ENCODE measurements at places on chromosomes 16 and 17.

- DNase-seq, result peak; percentile 11
Observed at GRCh38 chr17:55576996-55577586, 65.8 kb upstream of the SMIM36 start.

DNA sequence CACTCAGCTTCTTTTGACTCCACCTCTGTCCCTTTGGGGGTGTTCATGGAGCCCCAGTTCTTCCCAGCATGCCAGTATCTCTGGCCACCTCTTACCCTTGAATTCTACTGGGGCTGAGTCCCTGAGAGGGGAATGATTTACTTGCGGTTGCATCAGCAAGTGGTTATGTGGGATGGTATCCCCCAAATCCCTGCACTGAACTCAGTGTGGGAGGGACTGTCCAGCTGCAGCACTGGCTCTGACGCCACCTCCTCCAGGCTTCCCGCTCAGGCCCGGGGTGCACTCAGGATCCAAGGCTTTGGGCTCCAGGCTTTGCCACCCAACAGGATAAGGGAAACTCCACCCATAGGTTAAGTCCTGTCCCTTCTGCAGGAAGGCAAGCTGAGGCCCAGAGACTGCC lies 21.1 kb upstream of the BRD7 start:
- no peak for DNase-seq

DNA sequence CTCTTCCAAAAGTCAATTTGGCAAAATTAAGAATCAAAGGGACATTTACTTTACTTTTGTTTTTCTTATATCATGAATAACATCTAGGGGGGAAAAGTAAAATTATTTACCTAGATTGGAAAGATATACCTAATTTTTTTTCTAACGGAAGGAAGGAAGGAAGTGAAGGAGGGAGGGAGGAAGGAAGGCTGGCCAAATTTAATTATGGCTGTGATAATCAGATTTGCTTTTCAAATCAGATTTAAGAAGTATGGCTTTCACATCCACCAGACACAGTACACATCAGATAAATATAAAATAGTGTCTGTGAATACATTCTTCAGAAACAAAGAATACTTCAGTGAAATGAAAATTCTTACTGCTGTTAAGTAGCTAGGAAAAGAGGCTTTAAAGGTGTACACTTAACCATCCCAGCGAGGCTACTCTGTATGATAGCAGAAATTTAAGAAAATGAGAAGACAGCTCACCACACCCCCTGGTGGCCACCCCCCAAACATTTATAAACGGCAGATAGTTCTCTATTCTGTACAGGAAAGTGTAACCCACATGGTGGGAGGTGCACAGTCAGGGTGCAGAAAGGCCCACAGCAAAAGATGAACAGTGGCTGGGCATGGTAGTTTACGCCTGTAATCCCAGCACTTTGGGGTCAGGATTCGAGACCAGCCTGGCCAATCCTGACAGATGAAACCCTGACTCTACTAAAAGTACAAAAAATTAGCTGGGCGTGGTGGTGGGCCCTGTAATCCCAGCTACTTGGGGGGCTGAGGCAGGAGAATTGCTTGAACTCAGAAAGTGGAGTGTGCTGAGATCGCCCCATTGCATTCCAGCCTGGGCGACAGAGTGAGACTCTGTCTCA lies 150.8 kb downstream of the SSH2 start:
- peak; percentile 70 for DNase-seq

DNA sequence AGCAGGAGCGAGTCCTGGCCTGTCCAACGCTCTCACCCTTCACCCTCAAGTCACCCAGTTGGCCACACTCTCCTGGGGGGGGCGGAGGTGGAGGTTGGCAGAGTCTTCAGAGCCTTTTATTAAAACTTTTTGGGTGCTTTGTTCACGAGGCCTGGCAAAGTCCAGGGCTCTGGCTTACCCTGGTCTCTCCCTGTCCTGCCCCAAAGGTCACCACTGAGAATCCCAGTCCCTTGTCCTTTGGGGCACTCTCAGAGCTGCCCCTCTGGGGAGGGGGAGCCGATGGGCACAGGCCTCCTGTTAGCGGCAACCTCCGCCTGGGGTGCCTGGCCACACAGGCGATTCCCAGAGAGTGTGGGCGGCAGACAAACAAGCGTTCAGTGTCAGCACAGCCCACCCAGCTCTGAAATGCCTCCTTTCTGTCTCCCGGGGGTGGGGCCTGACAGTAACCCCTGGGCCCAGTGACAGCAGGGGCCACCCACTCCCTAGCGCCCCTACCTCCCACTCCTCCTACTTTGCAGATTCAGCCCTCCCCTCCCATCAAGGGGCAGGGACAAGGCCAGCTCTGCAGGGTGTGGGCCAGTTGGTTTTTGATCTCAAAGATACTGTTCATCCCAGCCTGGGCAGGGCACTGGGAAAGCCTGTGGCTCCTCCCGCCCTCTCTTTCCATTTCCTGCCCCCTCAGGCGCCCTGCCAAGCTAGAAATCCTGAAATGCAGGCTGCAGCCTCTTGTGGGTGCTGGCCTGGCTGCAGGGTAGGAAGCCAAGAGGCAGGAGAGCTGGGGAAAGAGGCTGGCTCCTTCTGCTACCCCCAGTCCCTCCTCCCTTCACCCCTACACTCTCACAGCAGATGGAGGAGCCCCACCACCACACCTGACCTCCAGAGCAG lies 36.6 kb upstream of the EMP2 start:
- DNase-seq, result no peak

DNA sequence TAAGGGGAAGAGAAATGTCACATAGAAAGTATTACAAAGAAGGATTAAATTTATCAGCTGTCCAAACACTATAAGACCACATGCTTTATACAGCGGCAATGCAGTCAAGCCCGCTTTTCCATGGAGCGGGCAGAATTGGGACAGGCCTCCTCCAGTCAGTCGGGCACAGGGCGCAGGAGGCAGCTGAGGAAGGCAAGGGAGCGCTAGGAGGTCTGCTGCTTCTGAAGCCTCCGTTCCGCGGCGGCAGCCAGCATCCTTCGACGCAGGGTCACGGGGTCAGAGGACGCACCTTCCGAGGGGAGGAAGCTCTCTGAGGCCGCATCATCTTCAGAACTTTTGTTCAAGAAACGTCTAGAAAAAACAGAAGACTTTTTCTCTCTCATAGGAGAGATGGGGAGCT lies 62.6 kb downstream of the AMFR start:
- no peak for DNase-seq

DNA sequence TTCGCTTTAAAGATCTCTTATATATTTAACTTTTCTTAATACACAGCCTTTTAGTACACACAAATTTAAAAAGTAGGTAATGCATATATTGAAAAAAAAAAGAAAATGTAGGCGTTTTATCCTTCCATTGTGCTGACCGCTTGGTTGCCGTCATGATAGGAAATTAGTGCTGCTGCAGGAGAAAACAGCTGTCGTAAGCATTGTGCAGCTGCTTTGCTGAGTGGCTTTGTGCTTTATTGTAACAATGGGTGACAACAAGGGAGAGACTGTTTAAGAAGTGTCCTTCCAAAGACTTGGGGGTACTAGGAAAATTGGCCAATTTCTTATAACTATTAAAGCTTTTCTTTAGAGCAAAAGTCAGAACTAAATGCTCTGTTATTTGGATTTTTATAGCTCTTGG lies 5.0 kb downstream of the HERPUD1 start:
- no peak for DNase-seq

- no peak for DNase-seq
Observed at GRCh38 chr17:5365831-5366230, 53.6 kb downstream of the NUP88 start.

- DNase-seq, result no peak
Observed at GRCh38 chr16:13931845-13932244, 11.9 kb downstream of the ERCC4 start.

GRCh38 chr16:86868786-86869185 lies 290.4 kb downstream of the FOXL1 start:
- no peak for DNase-seq

DNA sequence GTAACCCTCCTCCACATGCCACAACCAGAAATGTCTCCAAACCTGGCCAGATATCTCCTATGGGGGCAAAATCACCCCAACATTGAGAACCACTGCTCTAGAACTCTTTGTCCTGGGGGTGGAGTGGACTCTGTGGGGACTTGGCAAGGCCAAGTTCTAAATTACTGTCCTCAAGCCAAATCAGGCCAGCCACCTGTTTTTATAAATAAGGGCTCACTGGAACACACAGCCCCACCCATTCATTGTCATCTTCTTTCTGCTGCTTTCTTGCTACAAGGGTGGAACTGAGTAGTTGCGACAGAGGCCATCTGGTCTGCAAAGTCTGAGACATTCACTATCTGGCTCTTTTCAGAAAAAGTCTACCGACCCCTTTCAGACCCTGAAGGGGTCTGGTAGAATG lies 26.8 kb upstream of the TMEM220 start:
- no peak for DNase-seq

DNA sequence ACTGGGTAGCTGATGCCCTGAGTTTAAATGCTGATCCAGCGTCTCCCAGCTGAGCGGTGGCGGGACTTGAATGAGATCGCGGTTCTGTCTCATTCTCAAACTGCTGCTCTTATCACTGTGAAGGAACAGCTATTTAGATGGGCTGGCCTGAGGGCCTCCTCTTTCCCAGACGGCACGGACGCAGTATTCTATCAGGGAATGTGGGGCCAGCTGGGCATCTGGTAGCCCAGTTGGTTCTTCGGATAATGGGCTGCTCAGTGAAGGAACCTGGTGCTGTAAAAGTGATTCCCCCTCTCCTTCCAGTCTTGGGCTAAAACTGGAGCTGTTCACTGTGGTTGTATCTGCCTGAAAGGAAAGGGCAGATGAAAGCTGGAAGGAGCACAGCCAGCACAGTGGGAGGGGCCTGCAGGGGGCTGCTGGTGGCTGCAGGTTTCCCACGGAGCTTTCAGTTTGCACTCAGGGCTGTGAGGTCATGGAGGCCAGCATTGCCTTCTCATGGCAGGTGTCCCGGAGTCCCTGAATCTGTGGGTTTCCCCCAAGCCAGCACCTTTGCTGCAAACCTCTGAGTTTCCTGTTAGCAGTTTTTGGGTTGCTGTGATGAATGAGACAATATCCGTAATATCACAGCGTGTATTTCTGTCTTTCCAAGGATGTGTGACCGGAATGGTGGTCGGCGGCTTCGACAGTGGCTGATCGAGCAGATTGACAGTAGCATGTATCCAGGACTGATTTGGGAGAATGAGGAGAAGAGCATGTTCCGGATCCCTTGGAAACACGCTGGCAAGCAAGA lies 3.6 kb downstream of the IRF8 start:
- no peak for DNase-seq

DNA sequence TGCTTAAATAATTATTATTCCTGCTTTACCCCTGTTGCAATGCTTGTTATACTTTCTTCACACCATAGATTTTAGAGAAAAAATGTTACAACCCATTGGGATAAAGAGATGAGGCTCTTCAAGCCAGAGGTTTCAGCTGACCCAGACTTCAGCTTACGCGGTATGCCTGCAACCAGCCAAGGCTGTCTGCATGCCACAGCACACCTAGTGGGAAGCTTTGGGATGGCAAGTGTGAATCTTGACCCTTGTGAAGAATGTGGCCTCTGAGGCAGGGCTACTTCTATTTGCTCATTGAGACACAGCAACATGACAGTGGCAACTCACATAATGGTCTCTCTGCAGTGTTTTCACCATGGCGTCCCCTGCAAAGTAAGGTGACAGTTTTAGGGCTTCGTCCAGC lies 193.9 kb upstream of the PIRT start:
- DNase-seq, result no peak

DNA sequence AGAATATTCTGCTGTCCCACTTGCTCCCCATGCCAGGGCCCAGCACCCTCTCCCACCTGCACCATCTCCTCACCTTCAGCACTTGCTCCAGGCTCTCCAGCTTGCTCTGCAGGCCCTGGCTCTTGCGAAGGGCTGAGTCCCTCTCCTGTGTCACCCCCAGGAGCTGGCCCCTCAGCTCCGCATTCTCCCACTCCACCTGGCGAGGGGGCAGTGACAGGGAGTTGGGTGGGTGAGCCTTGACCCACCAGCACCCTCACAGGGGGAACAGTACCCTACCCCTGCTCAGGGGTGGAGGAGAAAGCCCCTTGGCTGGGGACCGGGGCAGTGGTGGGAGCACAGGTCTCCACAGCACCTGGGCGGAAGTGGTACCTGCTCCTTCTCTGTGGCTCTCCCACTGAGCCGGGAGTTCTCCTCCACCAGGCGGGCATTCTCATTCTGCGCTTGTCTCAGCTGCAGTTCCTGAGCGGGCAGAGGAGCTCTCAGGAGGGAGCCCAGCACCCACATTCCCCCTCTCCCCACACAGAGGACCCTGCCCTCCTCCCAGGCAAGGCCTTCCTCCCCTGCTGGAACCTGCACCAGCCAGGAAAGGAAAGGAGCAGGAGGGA lies 5.9 kb downstream of the TSPOAP1 start:
- DNase-seq, result no peak

- DNase-seq, result no peak
Observed at GRCh38 chr16:57632568-57632967, 4.1 kb downstream of the ADGRG1 start.

- DNase-seq, result no peak
Observed at GRCh38 chr16:10752843-10753523, 9.3 kb downstream of the NUBP1 start.

DNA sequence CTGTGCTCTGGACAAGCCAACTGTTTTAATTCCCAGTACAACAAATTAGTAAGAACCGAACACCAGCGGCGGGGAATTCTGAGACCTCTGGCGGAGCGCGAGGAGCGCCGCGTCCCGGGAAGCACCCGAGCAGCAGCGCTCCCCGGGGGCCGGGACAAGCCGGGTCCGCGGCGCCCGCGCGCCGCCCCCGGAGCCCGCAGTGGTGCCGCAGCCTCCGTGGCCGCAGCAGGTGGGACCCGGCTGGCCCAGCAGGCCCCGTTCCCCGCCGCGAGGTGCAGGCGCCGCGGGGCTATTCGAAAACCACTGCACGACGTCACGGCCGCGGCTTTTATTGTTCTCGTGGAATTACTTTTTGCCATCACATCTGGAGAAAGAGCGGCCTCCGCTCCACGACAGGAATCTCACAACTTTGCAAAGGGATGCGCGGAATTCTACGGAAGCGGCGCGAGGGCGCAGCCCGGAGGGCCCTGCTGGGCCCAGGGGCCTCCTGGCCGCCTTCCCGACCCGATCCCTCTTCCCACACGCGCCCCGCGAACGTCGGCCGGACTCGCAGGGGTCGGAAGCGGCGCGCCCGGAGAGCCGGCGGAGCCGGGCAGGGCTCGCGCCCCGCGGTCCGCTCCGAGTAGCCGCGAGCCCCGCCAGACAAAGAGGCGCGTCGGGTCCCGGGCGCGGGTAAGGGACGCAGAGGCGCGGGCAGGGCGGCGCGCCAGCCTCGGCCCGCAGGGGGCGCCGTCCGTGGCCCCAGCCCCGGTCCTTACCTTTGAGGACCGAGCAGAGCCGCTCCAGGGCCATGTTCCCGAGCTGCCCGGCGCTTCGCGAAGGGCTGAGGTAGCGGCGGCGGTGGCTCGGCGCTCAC lies 696 bp downstream of the NETO2 start:
- peak; percentile 58 for DNase-seq

DNA sequence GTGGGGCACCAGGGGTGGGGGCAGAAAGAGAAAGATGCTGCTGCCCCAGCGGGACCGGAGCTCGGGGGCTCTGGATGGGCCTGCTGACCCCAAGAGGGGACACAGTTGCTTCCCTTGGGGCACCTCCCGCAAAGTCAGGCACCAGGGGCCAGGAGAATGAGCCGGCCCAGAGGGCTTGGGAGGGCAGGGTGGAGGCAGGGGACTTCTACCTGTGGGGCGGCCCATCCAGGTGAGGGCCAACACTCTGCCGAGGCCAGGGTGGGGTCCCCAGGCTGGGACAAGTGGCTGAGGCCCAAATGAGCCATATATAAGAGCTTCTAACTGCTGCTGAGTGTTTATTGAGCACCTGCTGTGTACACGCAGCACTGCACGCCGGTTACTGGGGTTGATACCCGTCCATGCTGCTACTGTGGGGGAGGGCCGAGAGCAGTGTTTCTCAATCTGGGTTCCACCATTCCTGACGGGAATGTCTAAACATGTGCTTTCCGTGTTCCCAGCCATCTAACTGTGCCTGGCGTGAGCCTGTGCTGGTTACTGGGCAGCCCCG lies 211.7 kb upstream of the GSE1 start:
- no peak for DNase-seq

Measured in T-helper 17 cell (primary cell).